CD4-positive, alpha-beta T cell treated with Interleukin-1 beta for 1 hour (primary cell): ENCODE measurements at places on chromosomes 1 and 21.

DNA sequence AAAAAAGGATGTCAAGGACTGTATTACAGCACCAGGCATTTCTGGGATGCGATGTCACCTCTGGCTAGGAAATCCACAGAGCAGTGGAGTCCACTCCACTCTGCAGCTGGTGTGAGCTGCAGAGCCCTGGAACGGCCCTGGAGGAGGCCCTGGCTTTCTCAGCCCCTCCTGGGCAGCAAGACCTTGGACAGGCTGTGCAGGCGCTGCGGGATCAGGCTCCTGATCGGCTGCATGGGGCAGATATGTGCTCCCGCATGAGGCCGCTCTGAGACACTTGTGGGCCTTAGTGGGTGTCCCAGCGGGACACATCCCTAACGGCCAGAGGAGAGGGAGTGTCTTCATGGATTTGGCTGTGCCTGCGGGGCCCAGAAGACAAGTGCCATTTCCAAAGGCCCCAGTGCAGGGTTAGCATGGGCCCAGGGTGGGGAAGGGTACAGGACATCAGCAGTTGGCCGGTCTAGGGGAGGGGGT lies 6.2 kb downstream of the DNMT3L start:
- no peak for DNase-seq

DNA sequence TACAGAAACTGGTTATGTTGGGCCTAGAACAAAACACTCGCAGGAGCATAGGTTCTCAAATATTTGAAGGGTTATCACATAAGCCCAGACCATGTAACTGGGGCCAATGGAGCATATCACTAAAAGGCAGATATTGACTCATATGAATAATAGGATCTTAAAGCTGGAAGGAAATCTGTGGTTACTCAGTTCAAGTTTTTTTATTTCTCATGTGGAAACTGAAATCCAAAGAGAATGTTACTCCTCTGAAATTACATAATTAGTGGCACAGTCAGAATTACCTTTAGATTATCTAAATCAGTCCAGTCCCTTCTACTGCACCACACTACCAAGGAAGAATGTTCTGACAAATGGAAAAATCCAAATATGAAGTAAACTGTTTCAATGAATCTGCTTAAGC lies 12.0 kb downstream of the SLAMF8 start:
- DNase-seq, result no peak

- no peak for DNase-seq
Observed at GRCh38 chr1:59928996-59929395, 2.4 kb upstream of the CYP2J2 start.

DNA sequence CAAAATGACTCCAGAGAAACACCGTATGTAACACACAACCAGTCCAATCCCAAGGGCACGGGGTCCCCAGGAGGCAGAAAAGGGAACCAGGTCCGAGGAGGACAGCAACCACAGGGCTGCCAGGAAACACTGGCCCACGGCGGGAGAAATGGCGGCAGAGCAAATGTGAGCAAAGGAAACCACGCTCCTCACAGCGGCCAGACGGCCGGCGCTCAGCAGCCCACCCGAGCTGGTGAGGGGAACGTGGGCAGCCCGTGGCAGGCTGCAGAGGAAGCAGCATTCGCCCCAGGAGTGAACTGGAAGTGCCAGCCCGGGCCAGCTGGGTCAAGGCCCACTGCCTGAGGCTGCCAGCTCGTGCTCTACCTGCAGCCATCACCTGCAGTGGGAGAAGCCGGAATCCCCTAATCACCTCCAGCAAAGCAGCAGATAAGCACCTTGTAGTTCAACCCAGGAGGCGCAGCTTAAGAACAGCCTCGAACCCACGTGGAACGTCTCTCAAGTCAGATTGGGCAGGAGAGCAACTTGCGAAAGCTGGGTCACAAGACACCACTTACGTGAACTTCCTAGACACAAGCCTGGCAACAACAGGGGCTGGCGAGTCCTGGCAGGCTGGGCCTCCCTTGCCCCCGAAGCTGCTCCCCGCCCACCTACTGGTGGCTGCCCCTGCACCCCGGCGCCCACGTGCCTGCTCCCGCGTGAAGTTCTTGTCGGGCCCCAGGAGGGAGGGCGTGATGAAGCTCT lies 6.7 kb downstream of the SLC19A1 start:
- DNase-seq, result no peak

- no peak for DNase-seq
Observed at GRCh38 chr1:20442920-20443625, 42.9 kb downstream of the CAMK2N1 start.

DNA sequence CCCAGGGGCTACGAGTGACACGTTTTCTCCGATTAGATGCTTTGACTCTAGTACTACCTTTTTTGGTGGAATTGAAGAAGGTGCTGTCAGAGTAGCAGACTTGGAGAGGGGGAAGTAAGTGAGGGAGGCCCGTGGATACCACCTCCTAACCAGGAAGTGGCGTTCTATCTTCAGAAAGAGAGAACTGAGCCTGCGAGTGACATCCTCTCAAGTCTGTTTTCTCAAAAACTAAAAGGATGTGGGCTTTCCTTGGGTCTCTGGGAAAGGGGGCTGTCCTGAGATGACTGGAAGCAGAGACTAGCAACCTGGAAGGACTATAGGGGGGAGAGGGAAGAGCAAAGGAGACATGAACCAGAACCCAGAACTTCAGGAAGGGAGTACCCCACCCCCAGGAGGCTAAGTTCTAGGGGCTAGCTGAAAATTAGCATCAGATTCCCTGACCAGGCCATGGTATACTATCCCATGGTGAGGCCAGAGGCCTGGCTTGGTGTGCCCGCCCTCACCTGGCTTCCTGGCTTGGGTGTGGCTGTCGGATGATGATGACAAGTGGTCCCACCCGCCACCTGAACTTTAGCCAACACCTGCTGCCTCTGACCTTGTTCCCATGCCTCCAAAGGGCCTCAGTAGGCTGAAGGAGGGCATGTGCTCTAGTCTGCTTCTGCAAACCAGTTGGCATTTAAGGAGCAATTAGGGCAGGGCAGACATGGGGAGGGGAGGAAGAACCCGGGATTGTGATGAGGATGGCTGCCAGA lies 49.1 kb downstream of the ATP2B4 start:
- peak; percentile 40 for DNase-seq

DNA sequence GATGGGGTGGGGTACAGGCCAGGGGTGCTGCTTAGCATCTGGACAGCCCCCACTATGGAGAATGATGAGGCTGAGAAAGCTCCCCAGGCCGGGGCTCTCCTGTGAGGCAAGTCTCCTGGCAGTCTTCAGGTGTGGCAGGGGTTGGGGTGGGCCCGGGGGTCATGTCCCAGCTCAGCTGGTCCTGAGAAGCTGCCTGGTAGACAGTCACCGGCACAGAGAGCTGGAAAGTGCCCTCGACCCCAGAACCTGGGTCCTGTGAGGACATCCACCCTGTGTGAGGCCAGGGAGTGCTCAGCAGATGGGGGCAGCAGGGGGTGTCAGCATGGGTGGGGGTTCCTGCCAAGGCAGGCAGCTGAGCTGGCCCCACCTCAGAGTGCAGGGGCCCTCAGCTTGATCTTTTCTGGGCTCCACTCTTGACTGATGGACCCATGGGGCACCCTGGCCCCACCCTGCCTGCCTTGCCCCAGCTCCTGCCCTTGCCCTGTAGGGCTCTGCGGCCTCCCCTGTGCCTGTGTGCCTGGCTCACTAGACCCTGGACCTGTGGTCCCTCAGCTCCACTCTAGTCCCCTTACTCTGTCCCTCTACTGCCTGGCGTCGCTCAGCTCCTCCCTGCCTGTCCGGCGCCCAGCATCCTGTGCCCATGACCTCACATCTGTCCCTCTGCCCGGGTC lies 5.8 kb downstream of the IBA57 start:
- DNase-seq, result no peak

- DNase-seq, result no peak
Observed at GRCh38 chr1:87869567-87869966, 540.9 kb downstream of the LMO4 start.

DNA sequence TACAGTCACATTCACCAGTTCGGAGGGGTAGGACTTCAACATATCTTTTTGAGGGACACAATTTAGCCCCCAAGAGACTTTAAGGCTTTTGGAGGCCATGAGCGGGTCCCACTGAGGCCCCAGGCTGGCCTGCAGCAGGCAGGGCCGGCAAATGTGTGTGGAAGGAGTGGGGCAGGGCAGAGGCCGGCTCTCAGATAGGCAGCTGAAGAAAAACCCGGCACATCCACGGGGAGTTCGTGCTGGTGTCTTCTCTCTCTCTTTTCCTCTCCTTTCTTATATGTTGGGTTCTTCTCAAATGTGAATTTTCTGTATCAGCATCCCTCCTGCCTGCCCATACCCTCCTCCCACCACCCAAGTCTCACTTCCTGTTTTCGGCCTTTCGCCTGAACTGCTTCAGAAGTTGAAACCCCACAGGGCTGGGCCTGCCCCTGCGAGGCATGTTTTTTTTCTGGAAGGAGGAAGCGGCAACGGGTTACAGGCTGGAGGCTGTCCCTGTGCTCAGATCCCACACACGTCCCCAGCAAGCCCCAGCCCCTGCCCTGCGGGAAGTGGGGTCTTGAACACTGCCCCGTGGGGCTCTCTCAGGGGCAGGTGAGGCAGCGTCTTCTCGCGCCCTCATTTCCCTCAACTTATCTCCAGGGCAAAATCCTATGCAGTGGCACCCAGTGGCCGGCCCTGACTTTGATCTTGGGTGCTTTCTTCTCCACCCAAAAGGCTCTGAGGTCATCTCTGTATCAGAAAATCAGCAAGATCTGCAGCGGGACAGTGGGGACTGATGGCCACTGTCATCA lies 9.7 kb upstream of the UMODL1 start:
- DNase-seq, result peak; percentile 75

GRCh38 chr1:40785446-40785845 lies 1.9 kb downstream of the KCNQ4 start:
- no peak for DNase-seq

DNA sequence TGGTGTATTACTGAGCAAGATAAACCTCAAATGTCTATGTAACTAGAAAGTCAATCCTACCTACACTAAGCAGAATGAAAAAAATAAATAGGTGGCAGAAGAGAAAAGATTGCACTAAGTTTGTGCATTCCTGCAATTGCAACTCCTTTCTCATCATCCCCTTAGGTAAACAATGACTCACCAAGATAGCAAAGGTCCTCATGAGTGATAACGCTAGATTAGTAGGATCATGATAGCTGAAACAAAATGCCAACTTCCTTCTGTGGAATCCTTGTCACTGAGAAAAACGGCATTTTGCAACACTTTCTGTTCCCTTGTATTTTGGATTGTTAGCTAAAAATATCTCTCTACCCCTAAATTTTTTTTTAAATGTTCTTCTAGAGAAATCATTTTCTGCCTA lies 20.0 kb upstream of the FCER1A start:
- no peak for DNase-seq

DNA sequence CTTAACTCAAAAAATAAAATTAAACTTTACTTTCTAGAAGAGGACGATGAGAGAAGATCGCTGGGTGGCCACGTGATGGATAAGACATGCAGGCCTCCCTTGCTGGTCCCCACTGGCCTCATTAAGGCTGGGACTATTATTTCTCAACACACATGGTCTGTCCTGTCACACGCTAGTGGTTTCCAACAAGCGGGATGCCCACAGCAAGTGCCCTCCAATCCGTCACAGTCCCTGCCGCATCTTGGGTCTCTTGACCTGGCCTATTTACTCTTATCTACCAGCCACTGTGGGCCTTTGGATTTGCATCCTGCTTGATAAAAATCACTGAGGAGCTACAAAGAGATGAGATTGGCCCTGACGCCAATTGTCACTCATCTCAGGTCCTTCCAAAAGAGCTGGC lies 30.0 kb downstream of the CAPZB start:
- no peak for DNase-seq

DNA sequence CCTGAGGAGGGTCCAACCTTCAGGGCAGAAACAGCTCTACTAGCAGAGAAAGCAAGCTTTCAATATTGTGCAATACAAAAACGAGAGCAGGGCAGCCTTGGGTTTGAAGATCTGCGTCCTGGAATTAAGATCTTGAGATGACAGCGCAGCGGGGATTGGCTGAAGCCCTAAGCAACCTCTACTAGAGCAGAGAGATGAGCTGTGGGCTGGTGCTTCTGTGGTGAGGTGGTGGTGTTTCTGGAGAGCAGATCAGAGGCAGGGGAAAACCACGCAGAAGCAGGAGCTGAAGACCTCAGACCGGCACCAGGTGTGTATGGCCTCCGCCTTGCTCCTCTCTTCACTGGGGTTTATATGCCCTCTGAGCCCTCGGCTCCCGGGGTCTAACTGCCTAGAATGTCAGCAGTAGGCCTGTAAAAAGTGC lies 12.5 kb downstream of the TRAF3IP3 start:
- DNase-seq, result peak; percentile 81

- no peak for DNase-seq
Observed at GRCh38 chr1:100624886-100625610, 87.1 kb downstream of the GPR88 start.

- DNase-seq, result no peak
Observed at GRCh38 chr1:161408429-161409052, 40.9 kb upstream of the CFAP126 start.

DNA sequence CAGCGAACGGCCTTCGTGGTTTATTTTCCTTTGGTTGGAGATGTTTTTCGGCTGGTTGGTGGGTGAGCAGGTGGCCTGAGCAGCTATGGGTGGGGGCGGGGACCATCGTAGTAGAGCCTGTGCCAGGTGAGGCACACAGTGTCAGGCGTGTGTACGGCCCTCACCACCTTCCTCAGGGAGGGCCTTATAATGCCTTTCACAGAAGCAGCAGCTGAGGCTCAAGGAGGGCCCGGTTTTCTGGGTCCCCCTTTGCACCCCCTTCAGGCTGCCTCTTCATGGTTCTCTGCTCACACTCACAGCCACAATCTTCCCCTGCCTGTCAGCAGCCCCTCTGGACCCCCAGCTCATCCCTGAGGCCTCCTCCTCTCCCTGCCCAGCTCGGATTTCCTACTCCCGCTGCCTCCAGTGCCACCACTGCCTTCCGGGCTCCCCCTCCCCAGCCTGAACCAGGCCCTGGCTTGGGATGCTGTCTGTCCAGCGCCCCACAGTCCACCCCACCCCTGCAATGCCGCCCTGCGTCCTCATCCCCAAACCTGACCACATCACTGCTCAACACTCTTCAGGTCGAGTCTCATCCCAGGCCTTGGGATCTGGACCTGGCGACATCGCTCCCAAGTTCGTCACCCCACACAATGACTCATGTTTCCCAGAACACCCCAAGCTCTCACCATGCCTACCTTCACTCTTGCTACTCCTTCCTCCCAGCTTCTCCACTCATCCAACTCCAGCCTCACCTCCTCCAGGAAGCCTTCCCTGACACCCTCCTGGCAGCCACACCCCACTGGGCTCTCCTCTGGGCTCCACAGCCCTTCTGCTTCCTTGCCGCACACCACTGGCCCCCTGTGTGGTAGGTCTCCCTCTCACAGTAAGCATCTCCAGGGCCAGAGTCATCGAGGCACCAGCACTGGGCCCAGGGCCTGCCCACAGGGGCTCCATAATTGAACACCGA lies 53.9 kb downstream of the DMRTB1 start:
- no peak for DNase-seq

DNA sequence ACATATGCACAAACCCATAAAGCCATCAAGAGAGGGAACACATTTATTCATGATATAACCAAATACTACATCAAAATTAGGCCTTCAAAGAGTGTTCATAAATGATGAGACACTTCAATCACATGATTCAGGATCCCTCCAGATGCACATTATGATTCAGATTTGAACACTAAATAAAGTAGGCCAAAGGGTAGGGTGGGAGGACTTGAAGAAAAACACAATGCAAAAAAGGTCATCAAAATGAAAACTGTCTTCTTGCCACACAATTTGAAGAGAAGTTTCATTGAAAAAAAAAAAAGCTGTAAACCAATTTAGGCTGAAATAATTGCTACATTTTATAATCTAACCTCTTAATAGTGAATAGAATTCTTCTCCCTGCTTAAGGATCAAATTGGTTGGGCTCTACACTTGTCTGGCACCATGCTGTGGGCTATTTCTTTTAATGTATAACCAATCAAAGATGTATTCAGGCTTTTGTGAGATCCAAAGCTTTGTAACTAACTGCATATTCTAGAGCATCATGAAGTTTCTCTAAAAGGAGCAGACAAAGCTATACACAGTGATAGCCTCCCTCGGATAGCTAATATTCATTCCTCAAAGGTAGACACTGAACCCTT lies 58.1 kb downstream of the ZSWIM5 start:
- DNase-seq, result no peak
